GM03348 (cell line): ENCODE measurements at places on chromosomes 7 and 10.

- DNase-seq: no peak
Observed at GRCh38 chr10:79193694-79194382, 125.1 kb downstream of the ZMIZ1 start.

DNA sequence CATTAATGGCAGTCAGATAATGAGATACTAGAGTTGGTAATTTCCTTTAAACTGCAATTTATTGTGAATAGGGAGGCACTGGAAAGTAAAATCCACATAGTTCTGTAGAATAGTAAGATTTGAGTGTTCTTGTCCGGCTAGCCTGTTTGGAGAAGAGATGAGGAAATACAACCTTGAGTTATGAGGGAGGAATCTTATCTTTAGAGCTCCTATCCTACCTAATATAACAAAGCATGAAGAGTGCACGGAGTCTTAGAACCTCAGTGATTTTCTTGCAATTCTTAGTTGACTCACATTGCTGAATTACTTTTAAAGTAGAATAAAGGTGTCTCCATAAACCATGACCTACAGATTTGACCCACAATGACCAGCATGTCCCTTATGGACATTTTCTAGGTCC lies 73.4 kb downstream of the ATAD1 start:
- no peak for DNase-seq

DNA sequence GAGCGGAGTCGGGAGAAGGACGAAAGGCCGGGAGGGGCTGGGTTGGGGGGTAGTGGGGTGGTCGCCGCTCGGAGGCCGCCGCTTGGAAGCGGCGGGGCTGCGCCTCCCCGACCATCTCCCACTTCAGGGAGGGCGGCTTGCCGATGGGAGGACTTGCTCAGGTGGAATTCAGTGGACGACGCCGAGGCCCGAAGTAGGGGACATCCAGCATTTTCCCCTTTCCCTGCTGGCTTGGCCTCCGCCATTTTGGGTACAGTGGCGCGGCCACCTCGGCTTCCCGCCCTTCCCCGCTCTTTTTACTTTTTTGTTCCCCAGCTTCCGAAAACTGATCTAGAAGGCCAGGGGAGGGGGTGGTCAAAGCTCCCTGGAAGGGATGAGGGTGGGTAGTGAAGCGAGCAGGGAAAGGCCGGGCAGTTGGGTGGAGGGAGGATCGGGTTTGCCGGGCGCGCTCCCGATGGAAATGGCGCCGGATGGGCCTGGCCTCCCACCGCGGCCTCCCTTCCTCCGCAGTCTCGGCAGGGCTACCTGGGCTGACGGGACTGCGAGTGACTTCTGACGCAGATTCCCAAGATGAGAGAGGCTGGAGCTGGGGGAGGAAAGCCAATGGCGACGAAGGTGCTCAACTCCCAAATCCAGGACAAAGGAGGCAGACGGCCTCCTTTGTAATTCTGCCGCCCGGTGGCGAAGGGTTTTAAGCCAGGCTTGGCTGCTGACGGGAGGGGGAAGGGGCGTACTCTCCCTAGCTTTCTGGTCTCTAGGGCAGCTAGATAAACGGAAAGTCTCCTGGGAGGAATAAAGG lies at the start of gene PBLD:
TSS of gene PBLD (minus strand) at position 670 of the 799 bp plus-strand sequence. CDS start 26,084 bp downstream, outside the sequence.
- DNase-seq: peak; percentile 64

- DNase-seq: peak; percentile 33
Observed at GRCh38 chr10:63633677-63634487, 112.7 kb downstream of the REEP3 start.

GRCh38 chr7:151715666-151716315 lies 161.1 kb downstream of the PRKAG2 start:
- no peak for DNase-seq

GRCh38 chr7:150979713-150980390 lies 1.7 kb upstream of the KCNH2 start:
- no peak for DNase-seq

DNA sequence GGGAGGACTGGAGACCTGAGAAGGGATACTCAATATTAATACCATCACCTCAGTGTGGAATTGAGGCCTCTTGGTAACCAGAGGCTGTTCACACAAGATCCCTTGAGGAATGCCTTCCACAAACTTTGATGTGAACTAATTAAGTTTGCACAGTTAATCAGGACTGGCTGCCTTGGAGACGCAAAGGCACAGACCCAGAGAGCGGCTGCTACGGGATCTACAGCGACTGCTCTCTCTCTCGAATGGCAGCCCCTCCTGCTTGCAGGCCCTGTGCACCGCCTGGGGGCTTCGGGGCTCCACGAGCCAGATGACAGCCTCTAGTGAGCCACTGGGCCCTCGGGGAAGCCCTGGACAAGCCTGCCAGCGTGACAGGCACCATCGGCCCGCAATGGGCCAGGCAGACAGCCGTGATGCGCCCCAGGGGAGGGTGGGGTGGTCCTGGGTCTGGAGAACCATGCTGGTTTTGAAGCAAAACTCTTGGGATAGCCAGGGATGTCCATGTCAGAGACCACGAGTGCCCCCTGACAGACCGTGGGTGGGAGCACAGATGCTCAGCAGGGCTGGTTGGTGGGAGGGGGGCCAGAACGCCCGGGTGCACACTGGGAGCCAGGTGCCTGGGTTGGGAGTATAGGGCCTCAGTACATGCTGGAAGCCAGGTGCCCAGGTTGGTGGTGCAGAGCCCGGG lies 195.6 kb downstream of the ELFN1 start:
- no peak for DNase-seq

GRCh38 chr7:35359423-35359822 lies 105.5 kb upstream of the TBX20 start:
- DNase-seq: no peak
